ENCODE measurements at places on chromosomes 13 and 19.
A peak's percentile ranks its signal among the peaks of the same experiment; 100 is the strongest.

DNA sequence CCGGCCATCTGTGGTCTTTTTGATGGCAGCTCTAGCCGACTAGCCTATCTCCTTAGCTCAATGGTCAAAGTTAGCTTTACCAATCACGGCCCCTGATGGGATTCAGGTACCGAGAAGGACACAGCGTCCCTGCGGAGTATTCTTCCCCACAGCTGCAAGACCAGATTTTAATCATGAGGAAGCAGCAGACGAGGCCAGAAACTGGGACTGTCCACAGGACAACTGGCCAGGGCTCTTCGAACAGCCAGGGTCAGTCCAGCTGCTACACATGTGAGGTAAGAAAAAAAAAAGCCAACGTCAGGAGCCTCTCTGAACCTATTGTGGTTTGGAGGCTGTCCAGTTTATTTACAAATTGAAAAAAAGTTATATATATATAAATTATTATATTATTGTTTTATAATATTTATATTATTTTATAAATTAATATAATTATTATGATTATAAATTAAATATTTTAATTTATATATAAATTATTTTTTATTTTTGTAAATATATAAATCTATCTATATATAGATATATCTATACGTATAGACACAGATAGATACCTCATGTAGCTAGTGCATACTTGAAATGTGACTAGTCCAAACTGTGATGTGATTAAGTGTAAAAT is 10.8 kb downstream of the RINL start:
- no peak for DNase-seq

GRCh38 chr19:12425236-12425887 is 15.5 kb downstream of the ZNF443 start:
- no peak for DNase-seq

- no peak for DNase-seq
These were observed 1.1 kb downstream of the ZNF835 start for GRCh38 chr19:56670401-56670960.

DNA sequence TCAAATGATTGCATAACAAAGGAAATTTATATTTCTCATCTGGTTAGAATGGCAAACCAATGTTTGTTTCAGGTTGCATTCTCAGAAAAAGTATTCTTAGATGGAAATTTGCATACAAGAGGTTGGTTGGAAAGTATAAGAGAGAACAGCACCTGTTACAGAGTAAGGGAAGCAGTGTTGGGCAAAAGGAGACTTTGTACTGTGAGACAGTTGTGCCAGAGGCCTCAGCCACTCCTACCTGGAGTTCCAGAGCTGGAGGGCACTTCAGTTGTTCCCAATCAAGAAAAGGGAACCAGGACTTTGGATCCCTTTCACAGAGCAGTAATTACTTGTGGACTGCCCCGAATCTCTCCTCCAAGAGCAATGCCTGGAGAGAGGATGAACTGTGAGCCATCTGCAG is 81.8 kb downstream of the SPRY2 start:
- no peak for DNase-seq

GRCh38 chr13:113742000-113742441 is 17.0 kb upstream of the TMEM255B start:
- DNase-seq, result no peak

DNA sequence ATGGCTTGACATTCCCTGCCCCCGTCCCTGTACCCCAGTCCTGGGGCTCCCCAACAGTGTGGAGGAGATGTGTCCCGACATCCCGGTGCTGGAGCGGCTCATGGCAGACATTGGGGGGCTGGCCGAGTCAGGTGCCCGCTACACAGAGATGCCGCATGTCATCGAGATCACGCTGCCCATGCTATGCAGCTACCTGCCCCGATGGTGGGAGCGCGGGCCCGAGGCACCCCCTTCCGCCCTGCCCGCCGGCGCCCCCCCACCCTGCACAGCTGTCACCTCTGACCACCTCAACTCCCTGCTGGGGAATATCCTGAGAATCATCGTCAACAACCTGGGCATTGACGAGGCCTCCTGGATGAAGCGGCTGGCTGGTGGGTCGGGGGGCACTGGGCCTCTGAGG is 83.8 kb downstream of the RYR1 start:
- no peak for DNase-seq

- no peak for DNase-seq
These were observed 398.3 kb downstream of the RFC3 start for GRCh38 chr13:34216256-34216655.

DNA sequence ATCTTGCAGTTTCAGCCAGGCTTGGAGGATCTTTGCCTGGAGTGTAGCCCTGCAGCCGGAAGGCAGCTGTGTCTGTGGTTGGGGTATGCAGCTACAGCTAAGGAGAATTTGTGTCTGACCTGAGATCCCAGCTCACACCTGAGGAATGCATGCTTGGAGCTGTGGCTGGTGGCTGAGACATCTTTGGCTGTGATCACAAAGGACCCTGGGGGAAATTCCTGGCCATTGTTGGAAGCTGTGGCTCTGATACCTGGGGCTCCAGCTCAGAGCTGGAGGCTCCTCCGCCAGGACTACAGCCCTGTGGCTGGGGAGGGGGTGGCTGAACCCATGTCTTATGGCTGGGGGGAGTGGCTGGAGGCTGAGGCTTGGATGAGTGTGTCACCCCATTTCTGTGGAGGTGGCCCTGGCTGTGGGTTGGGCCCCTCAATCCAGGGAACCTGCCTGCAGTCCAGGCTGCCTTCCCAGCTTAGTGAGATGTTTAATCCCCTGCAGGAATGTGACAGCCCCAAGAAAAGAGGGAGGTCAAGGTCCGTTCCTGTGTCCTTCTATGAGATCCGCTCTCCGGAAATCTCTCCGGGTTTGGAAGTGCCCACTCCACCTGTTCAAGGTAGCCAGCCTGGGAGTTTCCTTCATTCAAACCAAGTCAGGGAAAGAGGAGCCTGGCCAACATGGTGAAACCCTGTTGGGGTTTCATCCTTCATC is 27.6 kb downstream of the ARHGEF18 start:
- no peak for DNase-seq

DNA sequence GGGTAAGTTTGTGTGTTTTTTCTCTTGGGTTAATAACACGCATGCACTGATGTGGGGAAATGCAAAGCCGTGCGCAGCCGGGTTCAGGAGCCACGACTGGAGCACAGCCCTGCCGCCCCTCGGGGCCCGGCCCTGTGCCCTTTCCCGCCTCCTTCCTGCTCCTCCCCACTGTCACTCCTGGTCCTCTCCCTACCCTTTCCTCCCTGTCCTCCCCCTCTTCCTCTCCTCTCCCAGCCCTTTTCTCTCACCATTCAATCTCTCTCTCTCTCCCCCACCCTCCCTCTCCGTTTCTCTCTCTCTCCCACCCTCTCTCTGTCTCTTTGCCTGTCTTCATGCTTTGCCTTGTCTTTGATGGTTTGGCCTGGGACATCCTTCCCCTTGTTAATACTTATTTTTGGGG is 27.2 kb downstream of the PLEKHJ1 start:
- no peak for DNase-seq

DNA sequence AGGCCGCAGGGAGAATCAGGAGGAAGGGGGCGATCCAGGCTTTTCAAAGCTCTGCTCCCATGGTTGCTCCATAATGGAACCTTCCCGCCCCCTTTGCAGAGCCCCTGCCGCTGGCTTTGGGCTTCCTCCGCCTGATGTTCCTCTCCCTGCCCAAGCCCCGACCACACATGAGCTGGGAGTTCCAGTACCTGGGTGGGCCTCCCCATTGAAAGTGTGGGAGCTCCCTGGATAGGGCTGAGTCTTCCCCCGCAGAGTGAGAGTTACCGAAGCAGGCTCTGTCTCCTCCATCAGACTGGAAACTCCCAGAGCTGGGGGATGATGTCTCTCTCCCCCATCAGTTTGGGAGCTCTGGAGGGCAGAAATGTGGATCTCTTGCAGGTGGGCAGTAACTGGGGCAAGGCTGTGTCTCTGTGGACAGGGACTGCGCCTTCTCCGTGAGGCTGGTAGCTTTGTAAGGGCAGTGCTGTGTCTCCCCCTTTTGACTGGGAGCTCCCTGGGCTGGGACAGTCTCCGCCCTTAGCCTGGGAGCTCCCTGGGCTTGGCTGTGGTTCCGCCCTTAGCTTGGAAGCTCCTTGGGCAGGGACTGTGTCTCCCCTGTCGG is 722 bp downstream of the DCAF15 start:
- no peak for DNase-seq

- DNase-seq, result no peak
These were observed 608 bp downstream of the CD70 start for GRCh38 chr19:6590258-6590826.

DNA sequence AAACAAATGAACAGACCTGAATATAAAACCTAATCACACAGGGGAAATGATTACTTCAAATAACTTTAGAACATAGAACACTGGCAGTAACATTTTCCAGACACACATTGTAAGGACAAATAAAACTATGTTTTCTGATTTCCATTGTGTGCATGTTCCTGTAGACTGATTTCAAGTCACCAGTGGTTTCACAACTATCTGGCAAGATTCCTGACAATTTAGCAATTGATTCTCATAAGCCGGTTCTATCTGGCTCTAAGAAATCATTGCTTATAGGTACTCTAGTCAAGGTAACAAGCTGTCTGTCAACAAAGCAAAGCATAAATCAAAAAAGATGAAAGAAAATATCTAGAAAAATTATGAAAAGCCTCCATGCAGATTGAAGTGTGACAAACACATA is 19.6 kb upstream of the PCCA start:
- DNase-seq, result no peak

DNA sequence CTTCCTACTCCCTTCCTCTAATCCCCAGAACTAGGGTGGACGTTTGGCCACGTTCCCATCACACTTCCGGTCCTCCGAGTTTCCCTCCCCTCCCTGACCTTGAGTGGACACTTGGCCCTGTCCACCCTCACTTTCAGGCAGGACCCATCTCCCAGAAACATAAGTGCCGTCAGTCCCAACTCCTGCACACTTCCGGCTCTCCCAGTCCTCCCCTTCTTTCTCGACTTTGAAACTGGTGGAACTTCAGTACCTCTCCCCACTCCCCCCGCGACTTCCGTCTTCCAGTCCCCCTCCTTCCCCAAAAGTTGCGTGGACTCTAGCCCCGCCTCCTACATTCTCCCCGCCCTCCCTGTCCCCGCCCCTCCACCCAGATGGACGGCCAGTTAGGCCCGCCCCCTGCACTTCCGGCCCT is 278 bp upstream of the ZNF274 start:
- DNase-seq, result peak; percentile 76

- no peak for DNase-seq
These were observed 682 bp downstream of the SSBP4 start for GRCh38 chr19:18419699-18420460.

GRCh38 chr13:77040076-77040475 is 13.1 kb upstream of the FBXL3 start:
- no peak for DNase-seq

- DNase-seq, result no peak
These were observed 17.8 kb upstream of the KCTD4 start for GRCh38 chr13:45218689-45219088.

DNA sequence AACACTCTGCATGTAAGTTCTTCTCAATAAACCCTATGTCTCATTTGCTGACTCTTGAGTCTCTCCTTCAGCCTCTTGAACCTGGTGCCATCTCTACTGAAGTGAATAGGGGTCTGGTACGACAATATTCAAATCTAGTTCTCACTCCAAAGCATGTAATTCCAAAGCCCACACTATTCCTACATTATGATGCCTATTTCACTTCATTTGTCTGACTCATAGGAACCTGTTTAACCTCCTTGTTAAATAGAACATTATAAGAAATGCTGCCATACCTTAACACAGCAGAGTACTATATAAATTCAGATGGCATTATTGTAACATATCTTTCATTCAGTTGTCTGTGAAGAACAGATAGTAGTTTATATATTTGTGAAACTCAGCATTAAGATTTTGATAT is 67.1 kb downstream of the STARD13 start:
- DNase-seq, result no peak

DNA sequence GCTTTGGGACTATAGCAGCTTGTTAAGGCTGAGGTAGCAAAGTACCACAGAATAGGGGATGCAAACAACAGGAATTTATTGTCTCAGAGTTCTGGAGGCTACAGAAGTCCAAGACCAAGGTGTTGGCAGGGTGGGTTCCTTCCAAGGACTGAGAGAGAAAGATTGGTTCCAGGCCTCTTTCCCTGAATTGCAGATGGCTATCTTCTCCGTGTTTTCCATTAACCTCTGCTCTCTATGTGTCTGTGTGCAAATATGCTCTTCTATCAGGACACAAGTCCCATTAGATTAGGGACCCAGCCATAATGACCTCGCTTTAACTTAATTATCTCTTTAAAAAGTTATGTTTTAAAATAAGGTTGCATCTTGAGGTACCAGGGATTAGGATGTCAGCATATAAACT is 1732.9 kb upstream of the SLC10A2 start:
- DNase-seq, result no peak

DNA sequence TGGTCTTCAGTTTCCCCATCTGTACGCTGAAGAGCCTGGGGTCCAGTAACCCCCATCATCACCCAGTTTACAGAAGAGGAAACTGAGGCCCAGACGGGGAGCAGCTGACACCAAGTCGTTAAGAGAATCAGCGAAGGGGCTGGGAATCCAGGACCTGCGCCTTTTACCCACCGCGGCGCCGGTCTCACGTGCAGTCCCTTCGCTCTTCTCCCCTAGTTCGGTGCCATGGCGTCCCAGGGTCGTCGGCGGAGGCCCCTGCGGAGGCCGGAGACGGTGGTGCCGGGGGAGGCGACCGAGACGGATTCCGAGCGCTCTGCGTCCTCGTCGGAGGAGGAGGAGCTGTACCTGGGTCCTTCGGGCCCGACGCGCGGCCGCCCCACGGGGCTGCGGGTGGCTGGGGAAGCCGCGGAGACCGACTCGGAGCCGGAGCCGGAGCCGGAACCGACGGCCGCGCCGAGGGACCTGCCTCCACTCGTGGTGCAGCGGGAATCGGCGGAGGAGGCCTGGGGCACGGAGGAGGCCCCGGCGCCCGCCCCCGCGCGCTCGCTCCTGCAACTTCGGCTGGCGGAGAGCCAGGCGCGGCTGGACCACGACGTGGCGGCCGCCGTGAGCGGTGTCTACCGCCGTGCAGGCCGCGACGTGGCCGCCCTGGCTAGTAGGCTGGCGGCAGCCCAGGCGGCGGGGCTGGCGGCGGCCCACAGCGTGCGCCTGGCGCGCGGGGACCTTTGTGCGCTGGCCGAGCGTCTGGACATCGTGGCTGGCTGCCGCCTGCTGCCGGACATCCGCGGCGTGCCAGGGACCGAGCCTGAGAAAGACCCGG is 698 bp downstream of the BLOC1S3 start:
- no peak for DNase-seq

DNA sequence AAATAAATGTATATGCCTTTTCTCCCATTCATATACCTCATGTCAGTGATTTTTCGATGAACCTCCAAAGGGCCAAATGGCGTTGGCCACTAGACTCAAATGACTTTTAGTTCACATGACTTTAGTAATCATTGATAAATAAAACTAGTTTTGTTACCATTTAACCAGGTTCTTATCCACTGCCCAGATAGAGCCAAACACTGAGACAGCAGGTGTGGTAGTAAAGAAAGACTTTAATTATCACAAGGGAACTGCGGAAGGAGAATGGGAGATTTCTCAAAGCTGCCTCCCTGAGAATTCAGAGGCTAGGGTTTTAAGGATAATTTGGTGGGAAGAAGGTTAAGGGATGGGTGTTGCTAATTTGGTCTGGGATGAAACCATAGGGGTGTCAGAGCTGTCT is 19.4 kb upstream of the KBTBD6 start:
- no peak for DNase-seq

Data from stimulated activated CD4-positive, alpha-beta T cell treated with anti-CD3 and anti-CD28 coated beads, Interleukin-1b, Interleukin-23, amount 100 ng/mL, for 1 hour (primary cell).